AG04449 (cell line): ENCODE measurements at places on chromosomes 7 and 10.

- DNase-seq = no peak
These were observed 66.5 kb upstream of the NRBF2 start for GRCh38 chr10:63066606-63067005.

- no peak for DNase-seq
These were observed 7.7 kb downstream of the CAMK2G start for GRCh38 chr10:73866621-73867020.

GRCh38 chr10:124083740-124084397 is 9.5 kb downstream of the CHST15 start:
- DNase-seq = no peak

- no peak for DNase-seq
These were observed 261.7 kb upstream of the PRKCQ start for GRCh38 chr10:6841761-6842160.

DNA sequence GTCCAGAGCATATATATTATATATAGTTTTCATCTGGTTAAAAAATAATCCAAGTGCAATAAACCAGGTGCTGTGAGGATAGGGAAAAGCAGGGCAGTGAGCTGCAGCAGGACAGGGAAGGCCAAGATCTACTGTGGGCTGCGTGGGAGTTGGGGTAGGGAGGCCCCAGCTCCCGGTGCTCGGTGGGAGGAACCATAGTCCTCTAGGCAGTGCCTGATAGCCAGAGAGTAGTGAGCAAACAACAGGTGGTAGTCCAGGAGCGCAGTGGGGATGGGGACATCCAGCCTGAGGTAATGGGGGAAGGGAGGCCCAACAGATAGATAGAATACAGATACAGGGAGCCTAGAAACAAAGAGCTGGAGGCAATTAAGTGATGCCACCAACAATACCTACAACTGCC is 4.1 kb upstream of the BMPR1A start:
- no peak for DNase-seq

- no peak for DNase-seq
These were observed 245.5 kb upstream of the PPP2R2D start for GRCh38 chr10:131655101-131655849.

DNA sequence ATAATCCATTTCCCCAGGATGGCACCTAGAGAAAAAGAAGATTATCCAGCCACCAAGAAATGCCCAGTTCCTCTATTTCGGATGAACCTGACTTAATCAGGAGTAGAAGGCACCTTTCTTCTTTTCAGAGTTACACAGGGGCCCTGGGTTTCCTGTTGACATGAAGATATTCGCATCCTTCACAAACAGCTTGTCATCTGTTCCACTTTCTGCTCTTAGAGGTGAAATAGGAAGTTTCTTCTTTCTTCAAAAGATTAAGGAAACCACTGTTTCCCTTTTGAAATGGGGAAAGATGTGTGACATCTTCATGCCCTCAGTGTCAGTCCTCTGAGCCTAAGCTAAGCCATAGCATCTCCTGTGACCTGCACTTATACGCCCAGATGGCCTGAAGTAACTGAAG is 39.1 kb upstream of the RAB18 start:
- no peak for DNase-seq

DNA sequence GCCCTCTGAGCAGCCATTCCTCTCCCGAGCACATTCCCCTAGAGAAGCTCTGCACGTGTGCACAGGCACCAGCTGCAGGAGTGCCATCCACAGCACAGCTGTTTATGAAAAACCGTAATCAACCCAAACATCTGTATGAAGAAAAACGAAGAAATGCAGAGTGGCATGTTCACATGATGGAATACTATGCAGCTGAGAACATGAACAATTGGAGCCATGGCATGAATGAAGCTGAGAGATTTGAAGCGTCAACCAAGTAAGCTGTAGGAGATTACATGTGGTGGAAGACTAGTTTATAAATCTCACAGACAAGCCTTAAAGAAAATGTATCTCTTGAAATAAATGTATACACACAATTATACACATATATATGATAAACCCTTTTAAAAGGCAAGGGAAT is 176.5 kb downstream of the EBF3 start:
- DNase-seq = no peak

GRCh38 chr10:23530079-23530478 is 91.2 kb downstream of the OTUD1 start:
- DNase-seq = no peak

DNA sequence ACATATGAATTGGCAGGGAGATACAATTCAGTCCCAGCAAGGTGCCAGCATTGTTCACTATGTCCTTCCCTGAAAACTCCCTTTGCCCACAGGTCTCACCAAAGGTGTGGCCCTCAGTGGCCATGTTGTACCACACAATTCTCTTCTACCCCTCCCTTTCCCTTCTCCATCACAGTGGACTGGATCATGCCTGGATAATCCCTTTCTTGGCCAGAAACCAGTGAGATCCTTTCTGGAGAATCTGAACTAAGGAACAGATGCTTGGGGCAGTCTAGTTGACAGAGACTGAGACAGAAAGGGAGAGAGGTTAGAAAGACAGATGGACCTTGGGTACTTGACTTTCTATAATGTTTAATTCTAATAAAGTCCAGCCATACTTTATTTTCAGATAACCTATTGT is 9.5 kb downstream of the NMT2 start:
- no peak for DNase-seq

DNA sequence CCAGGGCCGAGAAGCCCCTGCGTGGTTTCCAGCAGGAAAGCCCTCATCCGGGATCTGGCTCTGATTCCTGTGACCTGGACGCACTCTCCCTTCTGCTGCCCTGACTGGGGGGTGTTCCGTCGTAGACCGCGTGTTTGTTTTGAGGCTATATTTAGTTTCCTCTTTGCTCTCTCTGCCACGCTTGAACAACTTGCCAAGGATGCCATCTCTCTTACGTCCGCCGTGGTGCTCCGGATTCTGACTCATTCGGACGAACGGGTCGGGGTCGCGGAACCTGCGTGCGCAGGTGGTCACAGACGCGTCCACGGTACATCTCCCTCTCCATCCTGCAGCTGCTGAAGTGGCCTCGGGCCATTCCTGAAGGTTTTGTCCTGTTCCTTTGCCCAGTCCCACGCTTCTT is 10.4 kb upstream of the SORCS3 start:
- DNase-seq = no peak

GRCh38 chr10:69567920-69568319 is 5.3 kb downstream of the NEUROG3 start:
- DNase-seq = no peak

- no peak for DNase-seq
These were observed 72.2 kb downstream of the MTURN start for GRCh38 chr7:30206942-30207341.

- no peak for DNase-seq
These were observed 214.4 kb downstream of the FAM107B start for GRCh38 chr10:14560274-14560673.

GRCh38 chr7:13067036-13067435 is 379.6 kb downstream of the ARL4A start:
- no peak for DNase-seq

DNA sequence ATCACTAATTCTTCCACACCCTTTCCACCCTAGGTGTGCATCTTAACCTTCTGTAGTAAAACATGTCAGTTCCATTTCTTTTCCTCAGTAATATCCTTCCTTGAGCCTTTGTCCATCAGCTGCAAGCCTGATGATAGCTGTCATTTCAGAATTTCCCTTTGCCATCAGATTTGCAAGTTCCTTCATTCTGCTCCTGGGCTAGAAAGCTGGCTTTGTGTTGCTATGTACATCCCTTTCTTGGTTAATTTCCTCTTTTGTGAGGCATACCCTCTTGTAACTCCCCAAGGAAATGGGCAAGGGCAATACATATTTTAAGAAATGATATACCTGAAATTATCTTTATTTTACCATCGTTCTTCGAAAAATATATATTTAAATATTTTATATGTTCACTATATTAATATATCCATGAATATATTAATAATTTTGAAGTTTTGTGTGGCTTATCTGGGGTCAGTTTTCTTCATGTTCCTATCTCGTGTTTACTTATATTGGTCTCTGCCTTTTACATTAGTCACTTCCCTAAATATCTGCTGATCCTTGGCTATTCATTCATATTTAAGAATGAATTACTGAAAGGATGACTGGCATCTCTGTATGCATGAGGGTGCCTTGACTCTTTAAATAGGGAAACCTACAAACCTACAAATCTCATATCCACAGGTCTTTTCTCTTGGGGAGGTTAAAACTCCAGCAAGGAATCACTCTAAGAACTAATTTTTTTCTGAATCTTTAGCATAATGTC is 143.8 kb downstream of the ZNF22 start:
- no peak for DNase-seq
